ENCODE measurements at places on chromosomes 2 and 18.

DNA sequence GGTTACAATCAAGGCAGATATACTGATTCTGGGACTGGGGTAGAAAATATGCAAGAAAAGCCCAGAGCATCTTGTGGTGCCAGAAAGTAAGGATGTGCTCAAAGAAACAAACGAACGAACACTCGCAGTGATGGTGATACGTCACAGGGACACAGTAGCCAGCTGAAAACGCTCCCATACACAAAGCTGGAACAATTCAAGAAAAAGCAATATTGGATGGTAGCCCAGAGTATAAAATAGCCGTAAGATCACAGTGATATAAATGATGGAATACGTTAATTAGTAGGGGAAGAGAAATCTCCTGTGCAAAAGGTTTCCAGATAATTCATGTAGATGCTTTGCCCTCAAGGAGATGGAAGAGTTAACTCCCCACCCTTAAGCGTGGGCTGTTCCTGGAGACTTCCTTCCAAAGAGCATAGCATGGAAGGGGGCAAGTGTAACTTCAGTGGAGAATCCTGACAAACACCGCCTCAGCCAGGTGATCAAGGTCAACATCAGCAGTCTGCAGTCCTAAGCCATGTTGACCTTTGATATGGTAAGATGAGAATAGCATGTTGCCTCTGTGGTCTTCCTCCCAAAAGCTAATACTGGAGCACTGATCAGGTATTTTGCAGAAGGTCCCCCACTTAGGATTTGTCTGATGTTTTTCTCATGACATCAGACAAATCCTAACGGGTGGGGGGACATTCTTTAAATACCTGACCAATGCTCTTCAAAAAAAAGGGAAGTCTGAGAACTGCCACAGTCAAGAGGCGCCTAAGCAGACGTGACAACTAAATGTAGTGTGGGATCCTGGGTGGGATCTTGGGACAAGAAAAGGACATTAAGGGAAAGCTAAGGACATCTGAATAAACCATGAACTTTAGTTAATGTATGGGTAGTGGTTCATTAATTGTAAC lies 99.0 kb downstream of the NCK2 start:
- peaks cover 54% of the 10 kb centered on the region for H3K4me1 ChIP-seq
- no peaks in the 10 kb centered on the region for H3K27me3 ChIP-seq
- no peak overlapping the region for H3K4me3 ChIP-seq
- no peak for DNase-seq
- peak overlapping the region; percentile 10 for H3K27ac ChIP-seq

DNA sequence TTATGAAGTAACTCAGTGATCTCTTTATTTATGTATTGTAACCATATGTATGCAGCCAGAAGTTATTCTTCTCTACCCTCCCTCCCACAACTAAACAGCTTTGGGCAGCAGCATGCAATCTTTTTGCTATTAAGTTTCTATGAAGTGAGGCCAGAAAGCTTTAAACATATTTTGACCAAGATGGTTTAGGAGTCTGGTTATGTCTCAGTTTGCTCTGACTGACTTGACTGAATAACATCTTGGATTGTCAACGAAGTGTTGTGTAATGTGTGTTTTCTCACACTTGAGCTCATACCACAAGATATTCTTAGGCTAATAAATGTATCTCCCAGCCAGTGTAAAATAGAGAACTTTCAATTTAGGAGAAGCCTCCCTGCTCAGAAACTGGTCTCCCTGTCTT lies 104.3 kb downstream of the TTC27 start:
- peaks cover 6% of the 10 kb centered on the region for H3K36me3 ChIP-seq
- no peak for DNase-seq
- H3K27ac ChIP-seq = no peak overlapping the region

- no peaks in the 10 kb centered on the region for H3K36me3 ChIP-seq
- DNase-seq = no peak
- peaks cover 13% of the 10 kb centered on the region for H3K27me3 ChIP-seq
- peak overlapping the region; percentile 99 for H3K27ac ChIP-seq
These were observed 15.3 kb downstream of the WNT10A start for GRCh38 chr2:218895759-218896500.

DNA sequence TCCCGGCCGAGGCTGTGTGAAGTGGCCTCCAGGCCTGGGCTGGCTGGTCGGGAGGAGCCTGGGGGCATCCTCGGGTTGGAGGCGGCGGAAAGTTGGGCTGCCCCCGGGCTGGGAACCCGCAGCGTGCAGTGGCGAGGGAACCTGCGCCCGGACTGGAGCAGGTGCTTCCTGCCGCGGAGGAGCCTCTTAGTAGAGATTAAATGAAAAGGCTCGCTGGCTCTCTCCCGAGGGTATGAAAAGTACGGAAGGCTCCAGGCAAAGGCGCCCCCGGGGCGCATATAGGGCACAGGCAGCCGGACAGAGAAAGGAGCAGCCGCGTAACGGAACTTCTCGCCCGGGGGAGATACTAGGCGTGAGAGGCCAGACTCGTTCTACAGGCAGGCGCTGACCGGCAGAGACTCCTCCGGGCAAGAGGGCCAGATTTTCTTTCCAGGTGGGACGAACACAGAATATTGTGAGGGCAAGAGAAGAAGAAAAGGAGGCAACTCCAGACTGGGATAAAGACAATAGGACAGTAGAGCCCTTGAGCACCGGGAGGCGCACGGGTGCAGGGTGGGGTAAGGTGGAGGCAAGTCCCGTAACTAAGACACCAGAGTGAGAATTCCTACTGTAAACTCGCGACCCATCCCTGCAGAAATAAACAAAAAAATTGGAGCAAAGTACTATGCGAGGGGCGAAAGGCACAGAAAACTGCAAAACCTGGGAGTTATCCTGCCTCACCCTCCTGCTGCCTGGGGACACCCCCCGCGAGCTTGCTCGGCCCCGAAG lies 816 bp downstream of the CDH2 start:
- H3K4me3 ChIP-seq = no peak overlapping the region
- DNase-seq = no peak
- H3K36me3 ChIP-seq = no peaks in the 10 kb centered on the region
- H3K27me3 ChIP-seq = peaks cover 6% of the 10 kb centered on the region
- no peak overlapping the region for H3K27ac ChIP-seq
- H3K4me1 ChIP-seq = no peaks in the 10 kb centered on the region

GRCh38 chr2:182210669-182211068 lies 216.2 kb downstream of the PDE1A start:
- H3K27ac ChIP-seq = no peak overlapping the region
- no peak overlapping the region for H3K4me3 ChIP-seq
- H3K36me3 ChIP-seq = no peaks in the 10 kb centered on the region

- H3K4me3 ChIP-seq = no peak overlapping the region
- no peak overlapping the region for H3K27ac ChIP-seq
- H3K27me3 ChIP-seq = no peaks in the 10 kb centered on the region
- H3K36me3 ChIP-seq = no peaks in the 10 kb centered on the region
These were observed 26.0 kb upstream of the LYPD6B start for GRCh38 chr2:149012545-149012944.

DNA sequence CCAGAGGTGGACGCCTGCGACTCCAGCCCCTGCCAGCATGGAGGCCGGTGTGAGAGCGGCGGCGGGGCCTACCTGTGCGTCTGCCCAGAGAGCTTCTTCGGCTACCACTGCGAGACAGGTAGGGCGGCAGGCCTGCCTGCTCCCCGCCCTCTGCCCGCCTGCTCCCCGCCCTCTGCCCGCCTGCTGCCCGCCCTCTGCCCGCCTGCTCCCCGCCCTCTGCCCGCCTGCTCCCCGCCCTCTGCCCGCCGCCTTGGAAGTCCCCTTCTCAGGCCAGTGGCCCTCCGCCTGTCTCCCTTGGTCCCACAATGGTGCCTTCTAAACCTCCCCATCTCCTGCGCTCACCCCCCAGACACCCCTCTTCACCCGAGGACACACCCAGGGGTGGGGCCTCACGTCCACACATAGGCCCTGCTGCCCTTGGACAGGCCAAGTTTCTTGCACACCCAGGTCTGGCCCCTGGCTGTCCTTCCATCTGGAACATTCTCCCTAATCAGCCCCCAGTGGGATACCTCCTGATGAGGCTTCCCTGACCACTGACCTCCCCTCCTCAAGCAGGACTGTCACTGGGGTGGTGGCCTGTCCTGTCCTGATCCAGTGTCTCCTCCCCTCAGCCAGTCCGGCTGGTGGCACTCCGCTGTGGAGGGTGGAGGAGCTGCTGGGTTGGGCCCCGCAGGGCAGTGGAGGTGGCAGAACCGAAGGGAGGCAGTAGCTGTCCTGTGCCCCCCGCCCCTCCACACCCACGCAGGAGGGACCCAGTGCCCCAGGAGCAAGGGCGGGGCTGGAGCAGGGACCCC lies 37.9 kb downstream of the MTERF4 start:
- H3K4me3 ChIP-seq = no peak overlapping the region
- H3K27me3 ChIP-seq = peaks cover 6% of the 10 kb centered on the region
- DNase-seq = peak; percentile 58
- no peaks in the 10 kb centered on the region for H3K36me3 ChIP-seq
- H3K4me1 ChIP-seq = peaks cover 9% of the 10 kb centered on the region

GRCh38 chr18:63149302-63149587 lies 170.3 kb downstream of the BCL2 start:
- H3K4me1 ChIP-seq = peaks cover 11% of the 10 kb centered on the region
- no peak overlapping the region for H3K27ac ChIP-seq
- H3K27me3 ChIP-seq = no peaks in the 10 kb centered on the region
- H3K36me3 ChIP-seq = no peaks in the 10 kb centered on the region
- no peak overlapping the region for H3K4me3 ChIP-seq

DNA sequence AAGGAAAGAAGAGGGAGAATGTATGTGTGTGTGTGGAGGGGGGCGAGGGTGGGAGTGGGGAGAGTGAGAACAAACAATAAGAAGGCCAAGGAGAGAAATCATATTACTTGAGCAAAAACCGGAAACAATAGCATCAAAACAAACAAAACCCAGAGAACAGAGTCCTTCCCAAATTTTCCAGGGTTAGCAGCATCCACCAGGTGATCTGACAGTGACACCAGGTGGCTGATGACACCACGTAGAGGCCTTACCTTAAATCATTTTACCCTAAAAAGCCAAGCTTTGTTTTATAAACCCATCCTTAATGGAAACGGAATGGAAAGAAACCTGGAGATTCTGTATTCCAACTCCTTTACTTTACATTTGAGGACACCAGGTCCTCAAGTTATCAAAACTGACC lies 42.9 kb downstream of the CDCA7 start:
- H3K4me3 ChIP-seq = no peak overlapping the region
- H3K4me1 ChIP-seq = peaks cover 4% of the 10 kb centered on the region
- H3K36me3 ChIP-seq = no peaks in the 10 kb centered on the region

GRCh38 chr2:16487686-16488085 lies 177.9 kb downstream of the CYRIA start:
- H3K27ac ChIP-seq = no peak overlapping the region
- H3K4me3 ChIP-seq = no peak overlapping the region
- H3K36me3 ChIP-seq = no peaks in the 10 kb centered on the region
- no peak for DNase-seq
- H3K4me1 ChIP-seq = no peaks in the 10 kb centered on the region

DNA sequence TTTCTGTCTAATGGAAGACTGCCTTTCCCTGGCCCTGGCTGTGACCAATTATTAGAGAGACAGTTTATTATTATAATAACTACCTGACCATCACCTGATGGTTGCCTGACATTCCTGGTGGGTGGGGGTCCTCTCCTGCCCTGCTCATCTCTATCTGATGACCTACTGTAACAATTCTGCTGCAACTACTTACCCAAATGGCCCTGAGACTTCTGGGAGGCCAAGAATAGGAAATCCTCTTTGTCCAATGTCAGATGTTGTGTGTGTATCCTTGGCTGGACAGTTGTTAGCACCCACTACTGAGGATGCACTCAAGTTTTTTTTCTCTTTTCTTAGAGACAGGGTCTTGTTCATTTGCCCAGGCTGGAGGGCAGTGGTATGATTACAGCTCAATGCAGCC lies 110.3 kb downstream of the DDX1 start:
- no peak overlapping the region for H3K27ac ChIP-seq
- no peak overlapping the region for H3K4me3 ChIP-seq
- no peak for DNase-seq
- no peaks in the 10 kb centered on the region for H3K27me3 ChIP-seq
- no peaks in the 10 kb centered on the region for H3K4me1 ChIP-seq
- no peaks in the 10 kb centered on the region for H3K36me3 ChIP-seq

DNA sequence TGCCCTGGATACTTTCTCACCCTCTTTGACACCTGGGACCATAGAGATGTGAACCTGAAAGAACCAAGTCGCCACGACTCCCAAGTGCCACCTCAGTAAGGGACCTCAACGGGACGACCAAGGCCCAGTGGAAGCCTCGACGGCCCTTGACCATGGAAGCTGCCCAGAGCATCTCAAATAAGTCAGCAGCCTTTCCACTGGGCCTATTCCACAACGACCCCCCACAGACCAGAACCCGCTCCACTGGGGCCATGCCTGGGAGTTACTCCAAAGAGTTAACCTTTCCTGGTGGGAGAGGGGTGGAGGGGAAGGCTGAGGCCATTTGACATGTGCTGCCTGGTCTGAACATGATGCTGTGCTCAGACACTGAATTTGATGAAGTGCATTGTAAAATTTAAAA lies 146.9 kb downstream of the KLHL29 start:
- H3K36me3 ChIP-seq = no peaks in the 10 kb centered on the region
- no peaks in the 10 kb centered on the region for H3K27me3 ChIP-seq
- H3K4me3 ChIP-seq = no peak overlapping the region
- DNase-seq = no peak
- peaks cover 18% of the 10 kb centered on the region for H3K4me1 ChIP-seq

DNA sequence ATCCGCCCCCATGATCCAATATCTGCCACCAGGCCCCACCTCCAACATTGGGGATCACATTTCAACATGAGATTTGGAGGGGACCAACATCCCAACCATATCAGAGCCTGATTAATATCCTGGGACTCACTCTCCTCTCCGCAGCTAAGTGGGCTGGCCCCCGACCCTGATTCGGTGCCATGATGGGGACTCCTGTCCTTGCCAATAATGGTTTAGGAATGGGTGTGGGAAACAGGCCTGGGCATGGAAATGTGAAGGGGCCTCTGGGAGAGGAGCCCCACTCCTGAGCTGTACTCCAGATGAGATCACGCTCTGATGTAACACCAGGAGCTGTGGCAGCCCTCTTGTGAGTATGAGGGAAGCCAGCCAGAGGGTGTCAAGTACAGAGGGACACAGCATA lies 77.3 kb upstream of the SMAD7 start:
- H3K4me3 ChIP-seq = no peak overlapping the region
- peaks cover 41% of the 10 kb centered on the region for H3K4me1 ChIP-seq
- no peaks in the 10 kb centered on the region for H3K27me3 ChIP-seq
- no peak overlapping the region for H3K27ac ChIP-seq
- no peaks in the 10 kb centered on the region for H3K36me3 ChIP-seq

All from B cell (primary cell).